GM06990 (cell line): ENCODE measurements at places on chromosomes 13 and 19.

GRCh38 chr13:98173431-98174152, 3.5 kb downstream of the RNF113B start:
- DNase-seq = no peak

GRCh38 chr19:44685877-44686276, 13.1 kb upstream of the CEACAM16 start:
- DNase-seq = no peak

GRCh38 chr13:39765801-39766463, 110.5 kb downstream of the COG6 start:
- DNase-seq = no peak

- DNase-seq = no peak
Measured at GRCh38 chr13:35978607-35979316, 152.4 kb downstream of the DCLK1 start.

DNA sequence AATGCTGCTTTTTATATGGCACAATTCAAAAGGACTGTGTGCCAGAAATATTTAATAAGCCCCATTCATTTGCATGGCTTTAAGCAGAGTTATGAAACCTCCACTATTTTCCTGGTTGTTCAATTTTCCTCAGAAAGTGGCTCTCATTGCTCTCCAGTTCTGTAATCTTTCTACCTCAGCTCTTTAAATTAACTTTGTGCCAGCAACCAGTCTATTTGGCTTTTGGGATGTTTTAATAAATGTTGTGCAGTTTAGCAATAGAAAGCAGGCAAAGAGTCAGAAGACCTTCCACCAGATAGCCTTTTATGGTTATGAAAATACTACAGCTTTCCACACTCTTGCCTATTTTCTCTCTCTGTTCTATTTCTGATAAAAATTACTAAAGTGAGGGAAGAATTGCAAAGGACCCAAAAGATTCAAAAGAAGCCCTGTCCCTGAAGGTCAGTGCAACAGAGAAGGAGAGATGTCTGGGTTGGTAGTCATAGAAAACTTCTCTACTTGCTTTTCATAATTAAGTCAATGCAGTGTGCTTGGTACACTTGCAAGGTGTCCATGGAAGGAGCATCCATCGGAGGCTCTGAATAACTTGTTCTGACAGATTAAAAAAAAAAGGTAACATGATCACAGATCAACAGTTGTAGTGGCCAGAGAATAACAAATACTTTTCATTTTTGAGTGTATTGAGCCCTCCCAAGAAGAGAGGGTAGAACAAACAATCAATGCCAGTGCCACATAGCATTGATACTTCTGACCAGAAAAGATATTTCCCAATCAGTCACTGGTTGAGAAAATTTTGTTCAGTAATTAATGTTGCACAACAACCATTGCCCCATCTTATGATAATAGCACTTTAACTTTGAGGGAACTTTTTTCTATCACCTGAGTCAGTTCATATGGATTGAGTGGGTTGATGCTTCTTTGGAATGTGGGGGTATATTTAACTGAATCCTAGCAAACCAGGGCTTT, 48.4 kb upstream of the SPRY2 start:
- no peak for DNase-seq

GRCh38 chr13:59450229-59450628, 713.5 kb downstream of the DIAPH3 start:
- no peak for DNase-seq

- DNase-seq = no peak
Measured at GRCh38 chr13:71148396-71148795, 718.6 kb downstream of the DACH1 start.

- DNase-seq = no peak
Measured at GRCh38 chr19:827710-828321, at the start of gene AZU1. AZU1 (plus strand) TSS chr19:827837; CDS start chr19:827847, 10 bp downstream.

GRCh38 chr13:79502859-79503468, 22.0 kb downstream of the NDFIP2 start:
- no peak for DNase-seq

DNA sequence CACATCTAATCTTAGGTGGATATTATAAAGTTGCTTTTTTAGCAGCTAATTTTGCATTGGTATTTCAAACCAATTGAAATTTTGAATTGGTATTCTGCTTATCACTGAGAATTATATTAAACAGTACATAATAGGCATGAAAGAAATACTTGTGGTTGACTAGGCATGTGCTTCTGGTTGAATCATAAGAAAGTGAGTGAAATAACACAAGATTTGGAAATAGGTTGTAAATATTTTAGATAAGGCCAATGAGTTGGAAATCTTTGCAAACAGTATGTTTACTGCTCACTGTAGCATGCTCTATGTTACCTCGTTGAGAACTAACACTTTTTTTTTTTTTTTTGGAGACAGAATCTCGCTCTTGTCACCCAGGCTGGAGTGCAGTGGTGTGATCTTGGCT, 66.8 kb upstream of the RFC3 start:
- no peak for DNase-seq

GRCh38 chr19:41649827-41650226, 23.0 kb upstream of the CEACAM4 start:
- no peak for DNase-seq

GRCh38 chr19:9865732-9866501, 30.8 kb downstream of the PIN1 start:
- no peak for DNase-seq

DNA sequence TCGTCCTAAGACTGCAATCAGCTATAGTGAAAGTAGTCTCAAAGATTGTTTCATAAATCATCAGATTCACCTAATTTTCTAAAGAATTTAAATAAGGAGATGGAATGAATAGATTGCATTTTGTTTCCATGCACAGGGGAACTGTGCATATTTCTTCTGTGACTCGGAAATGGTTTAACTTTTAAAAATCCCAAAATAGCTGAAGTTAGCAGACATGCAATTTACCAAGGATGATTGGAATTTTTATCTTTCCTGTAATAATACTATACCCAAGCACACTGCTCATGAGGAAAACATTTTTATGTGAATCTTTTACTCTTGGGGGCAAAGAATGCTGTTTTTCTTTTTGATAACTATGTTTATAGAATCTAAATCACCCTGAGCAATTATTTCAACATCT, 15.0 kb upstream of the LMO7 start:
- no peak for DNase-seq

GRCh38 chr19:8610041-8610935, at the start of gene ADAMTS10:
ADAMTS10 (minus strand) TSS chr19:8610715; CDS start chr19:8605710, 5,005 bp downstream.
- DNase-seq = no peak

DNA sequence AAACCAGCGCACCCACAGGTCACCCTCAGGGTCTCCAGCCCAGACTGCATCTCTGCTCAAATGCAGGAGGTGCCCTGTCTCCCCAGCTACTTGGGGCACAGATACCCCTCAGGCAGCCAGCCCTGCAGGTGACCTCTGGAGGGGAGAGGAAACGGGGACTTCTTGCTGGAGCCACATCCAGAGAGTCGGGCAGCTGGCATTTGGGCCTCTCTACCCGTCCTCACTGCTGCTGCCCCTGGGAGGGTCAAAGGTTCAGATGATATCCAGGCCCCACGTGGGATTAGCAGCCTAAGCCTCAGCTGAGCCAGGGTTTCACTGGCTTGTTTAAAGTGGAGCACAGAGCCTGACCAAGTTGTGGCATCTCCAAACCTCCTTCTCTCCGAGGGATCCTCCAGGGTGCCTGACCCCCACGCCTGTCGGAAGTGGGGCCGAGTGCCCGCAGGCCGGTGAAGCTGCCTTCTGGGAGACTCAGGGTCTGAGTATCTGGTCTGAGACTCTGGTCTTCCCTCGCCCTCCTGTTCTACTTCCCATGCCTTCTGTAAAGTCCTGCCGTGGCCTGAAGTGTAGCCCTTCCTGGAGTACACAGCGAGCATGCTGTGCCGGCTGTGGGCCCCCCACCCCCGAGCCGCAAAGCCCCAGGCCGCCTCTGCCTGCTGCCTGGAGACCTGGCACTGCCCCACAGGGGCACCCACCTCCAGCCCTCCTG, 2.1 kb downstream of the RASA3 start:
- no peak for DNase-seq

- no peak for DNase-seq
Measured at GRCh38 chr13:77979721-77980385, 61.2 kb upstream of the EDNRB start.

GRCh38 chr13:108176685-108177274, 38.6 kb downstream of the LIG4 start:
- DNase-seq = no peak

DNA sequence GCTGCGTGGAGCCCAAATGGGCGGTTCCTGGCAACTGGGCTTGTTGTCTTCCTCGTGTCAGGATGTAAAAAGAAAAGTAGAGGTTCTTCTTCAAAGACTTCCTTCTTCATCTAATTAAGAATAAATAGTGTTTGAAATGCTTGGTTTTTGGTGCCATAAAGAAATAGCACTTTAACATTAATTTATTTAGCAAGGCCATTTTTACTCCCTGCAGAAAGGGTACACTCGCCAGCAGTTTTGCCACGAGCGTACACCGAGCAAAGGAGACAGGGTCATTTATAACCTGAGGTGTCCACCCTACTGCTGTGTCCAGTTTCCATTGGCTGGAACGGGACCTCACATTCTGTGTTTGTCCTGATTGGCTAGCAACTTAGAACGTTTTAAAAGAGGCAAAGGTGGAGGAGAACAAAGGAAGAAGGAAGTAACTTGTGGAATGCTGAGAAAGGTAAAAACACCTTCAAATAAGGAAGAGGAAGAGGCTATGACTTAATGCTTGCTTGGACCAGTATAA, 21.8 kb upstream of the OR10H1 start:
- no peak for DNase-seq

DNA sequence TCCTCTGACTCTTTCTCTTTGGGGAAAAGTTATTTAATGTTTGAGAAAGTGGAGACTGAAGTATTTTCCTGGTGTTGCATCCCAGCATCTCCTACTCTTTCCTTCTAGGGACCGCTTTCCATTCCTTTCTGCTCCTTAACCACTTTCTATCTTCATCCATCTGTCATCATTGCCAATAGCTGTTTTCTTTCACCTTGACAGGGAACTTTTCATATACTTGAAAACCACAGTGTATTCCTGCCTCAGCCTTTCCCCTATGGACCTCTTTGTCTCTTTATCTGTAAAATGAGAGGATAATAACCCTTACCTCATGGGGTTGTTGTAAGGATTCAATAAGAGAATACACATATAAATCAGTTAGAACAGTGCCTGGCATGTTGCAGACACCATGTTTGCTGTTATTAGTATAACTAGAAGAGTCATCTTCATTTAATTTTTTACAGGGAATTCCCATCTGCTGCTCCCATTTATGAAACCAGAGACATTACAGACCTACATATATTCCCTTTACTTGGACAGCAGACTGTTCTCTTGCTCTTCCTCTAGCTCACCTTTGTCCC, 31.8 kb downstream of the LCP1 start:
- no peak for DNase-seq

DNA sequence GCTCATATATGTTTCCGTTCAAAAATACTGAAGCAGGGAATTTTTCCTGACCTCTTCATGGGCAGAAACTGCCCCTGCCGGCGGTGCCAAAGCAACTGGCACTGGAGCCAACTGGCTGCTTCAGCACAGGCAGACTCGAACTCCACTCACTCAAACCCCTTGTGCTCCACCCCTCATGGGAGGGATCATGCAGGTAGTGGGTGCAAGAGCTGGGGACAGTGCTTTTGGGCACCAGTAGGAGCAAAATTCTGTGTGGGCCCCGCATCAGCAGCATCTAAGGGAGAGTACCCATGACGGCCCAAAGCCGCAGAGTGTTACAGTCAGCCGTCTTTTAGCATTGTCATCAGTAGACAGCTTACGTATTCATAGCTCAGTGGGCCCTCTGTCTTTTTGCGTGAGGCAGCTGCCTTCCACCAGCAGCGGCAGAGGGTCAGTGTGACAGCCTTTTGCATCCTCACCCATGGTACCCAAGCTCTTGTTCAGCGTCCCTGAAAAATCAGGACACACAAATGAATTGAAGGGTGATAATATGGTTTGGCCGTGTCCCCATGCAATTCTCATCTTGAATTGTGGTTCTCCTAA, 393.8 kb downstream of the SLITRK6 start:
- DNase-seq = no peak

- DNase-seq = no peak
Measured at GRCh38 chr19:49812452-49812996, 568 bp downstream of the FUZ start.

DNA sequence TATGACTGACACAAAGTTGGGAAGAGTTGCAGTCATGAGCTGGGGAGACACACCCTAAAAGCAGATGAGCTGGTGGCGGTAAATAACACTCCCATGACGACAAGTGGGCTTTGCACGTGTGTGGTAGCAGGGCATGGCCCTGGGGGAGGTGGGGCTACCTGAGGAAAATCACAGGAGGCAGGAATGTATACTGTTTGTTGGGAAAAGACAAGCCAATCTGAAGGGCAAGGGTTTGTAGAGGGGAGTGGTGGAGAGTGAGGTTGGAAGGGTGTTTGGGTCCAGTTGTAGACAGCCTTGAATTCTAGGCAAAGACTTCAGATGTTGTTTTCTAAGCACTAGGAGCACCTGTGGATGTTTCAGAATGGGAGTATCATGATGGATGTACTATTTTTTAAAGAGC, 151.6 kb downstream of the TM9SF2 start:
- no peak for DNase-seq

DNA sequence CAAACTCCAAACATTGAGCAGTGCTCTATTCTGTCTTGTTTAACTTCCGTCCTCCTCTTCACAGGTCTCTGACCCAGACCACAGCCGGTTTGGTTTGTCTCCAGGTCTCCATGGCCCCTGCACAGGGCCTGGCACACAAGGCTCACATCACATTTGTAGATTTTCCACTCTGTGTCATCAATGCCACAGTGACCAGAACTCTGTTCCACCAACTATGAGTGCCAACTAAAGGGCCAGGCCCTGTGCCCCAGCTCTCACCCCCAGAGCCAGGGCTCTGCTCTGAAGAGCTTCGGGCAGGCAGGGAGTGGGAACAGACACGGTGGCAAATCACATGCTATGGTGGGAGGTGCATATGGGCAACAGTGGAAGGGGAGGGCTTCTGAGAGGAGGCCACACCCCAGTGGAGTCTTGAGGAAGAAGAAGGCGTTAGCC, 16.0 kb downstream of the SMG9 start:
- DNase-seq = no peak

DNA sequence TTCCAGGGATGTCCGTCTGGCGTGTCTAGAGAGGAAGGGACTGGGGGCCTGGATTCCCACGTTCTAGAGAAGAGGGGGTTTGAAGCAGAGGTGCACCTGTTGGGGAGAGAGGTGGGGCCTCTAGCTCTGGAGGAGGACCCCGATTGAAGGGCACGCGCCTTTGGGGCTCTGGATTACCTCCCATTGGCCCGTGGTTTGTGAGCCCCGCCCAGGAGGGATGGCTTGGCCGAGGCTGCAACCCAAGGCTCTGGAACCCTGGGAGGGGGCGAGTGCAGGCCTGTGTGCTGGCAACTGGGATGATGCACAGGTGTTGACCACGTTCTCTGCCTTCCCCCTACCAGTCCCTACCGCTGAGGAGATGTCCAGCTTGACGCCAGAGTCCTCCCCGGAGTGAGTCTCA, 20.2 kb downstream of the TMEM150B start:
- DNase-seq = no peak

DNA sequence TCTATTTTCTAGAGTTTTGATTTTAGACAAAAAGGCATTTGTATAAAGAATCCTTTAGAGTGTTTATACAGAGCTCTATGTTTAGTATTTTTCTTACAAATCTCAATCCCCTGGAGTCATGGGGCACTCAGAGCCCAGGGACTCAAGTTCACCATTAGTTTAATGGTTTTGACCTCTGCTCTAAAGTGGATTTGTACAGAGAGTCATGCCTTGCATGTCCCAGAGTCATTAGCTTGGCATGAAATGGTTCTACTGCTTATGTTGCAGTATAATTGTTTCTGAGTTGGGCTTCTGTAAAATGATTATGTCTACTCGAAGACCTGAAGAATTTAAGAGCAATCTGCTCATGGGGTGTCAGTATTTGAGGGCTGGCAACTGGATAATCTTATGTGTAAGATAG, 406.2 kb downstream of the DLEU7 start:
- no peak for DNase-seq

- no peak for DNase-seq
Measured at GRCh38 chr19:38055655-38056521, 148.9 kb downstream of the SIPA1L3 start.
